ENCODE measurements at places on chromosomes 6 and 20. TPM values are rescaled to one million over a fixed set of nuclear protein-coding genes. Genes with fewer than 3 reads are reported as not detected.

NKAIN4 gene
- total RNA-seq, result 4.4 TPM

WFDC12 gene
- not detected for total RNA-seq

IPCEF1 gene
- total RNA-seq, result 0.71 TPM

NHLRC1 gene
- 1.4 TPM for total RNA-seq

- H3K27me3 ChIP-seq, result no peaks in the 10 kb centered on the region
- H3K4me1 ChIP-seq, result no peaks in the 10 kb centered on the region
- no peak overlapping the region for H3K27ac ChIP-seq
- H3K36me3 ChIP-seq, result no peaks in the 10 kb centered on the region
Measured at GRCh38 chr20:55760586-55760985, 244.7 kb downstream of the CBLN4 start.

RBPJL gene
- not detected for total RNA-seq

POU5F1 gene
- not detected for total RNA-seq

DNA sequence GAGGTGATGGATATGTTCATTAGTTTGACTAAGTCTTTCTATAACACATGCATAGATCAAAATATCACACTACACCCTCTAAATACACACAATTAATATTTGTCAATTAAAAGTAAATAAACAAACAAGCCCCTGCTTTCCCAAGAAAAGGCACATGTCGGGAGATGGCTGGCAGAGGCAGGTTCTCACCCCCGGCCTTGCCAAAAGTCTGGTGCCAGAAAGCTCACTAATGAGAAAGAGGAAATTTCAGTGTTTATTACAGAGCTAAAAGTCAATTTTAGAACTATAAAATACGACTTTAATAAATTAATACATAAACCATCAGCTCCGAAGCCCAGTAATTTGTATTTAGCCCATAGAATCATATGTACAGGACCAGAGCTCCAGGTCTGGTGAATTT, 404.7 kb downstream of the PTPRT start:
- H3K36me3 ChIP-seq, result no peaks in the 10 kb centered on the region
- H3K4me1 ChIP-seq, result no peaks in the 10 kb centered on the region
- DNase-seq, result no peak
- H3K27me3 ChIP-seq, result no peaks in the 10 kb centered on the region
- no peak overlapping the region for H3K27ac ChIP-seq
- H3K4me3 ChIP-seq, result no peak overlapping the region

HLA-DQA2 gene
- not detected for total RNA-seq

RCAN2 gene
- total RNA-seq, result 9.1 TPM

GINS1 gene
- 1.4 TPM for total RNA-seq

- no peaks in the 10 kb centered on the region for H3K36me3 ChIP-seq
- DNase-seq, result peak; percentile 79
- no peaks in the 10 kb centered on the region for H3K27me3 ChIP-seq
- peak overlapping the region; percentile 93 for H3K27ac ChIP-seq
Measured at GRCh38 chr6:154509421-154510143, 903 bp downstream of the CNKSR3 start.

- H3K27me3 ChIP-seq, result no peaks in the 10 kb centered on the region
- peak overlapping the region; percentile 71 for H3K4me3 ChIP-seq
- peak overlapping the region; percentile 97 for H3K27ac ChIP-seq
- H3K36me3 ChIP-seq, result peaks cover 27% of the 10 kb centered on the region
Measured at GRCh38 chr20:59939879-59940128, 301 bp downstream of the PPP1R3D start.

GRCh38 chr20:45933266-45934045, 1.0 kb upstream of the PCIF1 start:
- H3K36me3 ChIP-seq, result peaks cover 12% of the 10 kb centered on the region
- peak overlapping the region; percentile 99 for H3K4me3 ChIP-seq
- H3K27me3 ChIP-seq, result no peaks in the 10 kb centered on the region
- DNase-seq, result peak; percentile 89
- peaks cover 16% of the 10 kb centered on the region for H3K4me1 ChIP-seq

GRCh38 chr6:13287104-13287503, 41.2 kb downstream of the TBC1D7 start:
- no peaks in the 10 kb centered on the region for H3K4me1 ChIP-seq
- no peak for DNase-seq
- no peak overlapping the region for H3K27ac ChIP-seq
- no peaks in the 10 kb centered on the region for H3K27me3 ChIP-seq
- H3K4me3 ChIP-seq, result no peak overlapping the region

PPIL6 gene
- total RNA-seq, result 1.4 TPM

DNA sequence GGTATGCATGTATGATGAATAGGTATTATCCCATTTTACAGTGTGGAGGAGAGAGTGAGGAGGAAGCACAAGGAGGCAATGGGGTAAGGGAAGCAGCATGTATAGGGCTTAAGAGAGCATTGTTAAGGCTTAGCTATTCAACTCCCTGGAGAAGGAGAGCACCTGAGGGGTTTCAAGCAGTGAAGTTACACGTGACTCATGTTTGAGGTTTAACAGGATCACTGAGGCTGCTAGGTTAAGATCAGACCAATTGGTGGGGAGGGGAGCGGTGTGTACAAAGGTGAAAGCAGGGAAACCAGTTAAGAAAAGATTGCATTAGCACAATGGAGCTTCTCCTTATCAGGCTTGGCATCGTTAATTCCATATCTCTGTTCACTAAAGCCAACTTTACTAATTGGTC, 64.4 kb upstream of the NHSL1 start:
- DNase-seq, result no peak
- H3K27me3 ChIP-seq, result no peaks in the 10 kb centered on the region
- H3K36me3 ChIP-seq, result no peaks in the 10 kb centered on the region

DNA sequence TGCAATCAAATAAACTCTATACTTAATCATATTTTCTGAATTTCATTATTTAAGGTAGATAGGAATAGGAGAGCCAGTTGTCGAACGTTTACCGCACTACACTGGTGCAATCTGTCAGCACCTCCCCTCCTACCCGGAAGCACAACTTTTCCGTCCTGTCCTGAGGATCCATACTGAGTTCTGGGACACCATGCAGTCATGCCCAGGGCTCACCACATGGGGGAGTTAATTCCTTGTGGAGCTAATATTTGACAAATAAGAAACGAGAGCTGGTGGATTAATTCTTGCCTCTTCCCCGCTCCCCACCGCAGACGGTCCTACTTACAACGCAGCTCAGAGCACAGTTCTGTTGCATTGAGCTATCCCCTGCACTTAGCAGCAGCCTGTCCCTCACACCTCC, 107.7 kb upstream of the RALGAPA2 start:
- no peak for DNase-seq
- no peak overlapping the region for H3K27ac ChIP-seq
- H3K4me3 ChIP-seq, result no peak overlapping the region
- no peaks in the 10 kb centered on the region for H3K27me3 ChIP-seq

OLIG3 gene
- total RNA-seq, result not detected

- H3K4me3 ChIP-seq, result peak within 1 kb of the TSS; percentile 56
- peak; percentile 73 for DNase-seq
- H3K36me3 ChIP-seq, result no peaks in the 10 kb centered on the region
Measured at GRCh38 chr6:3227363-3228045, at the start of gene TUBB2B. TSS of gene TUBB2B (minus strand) at chr6:3227653. CDS start at chr6:3227543, 110 bp downstream.

RAET1L gene
- total RNA-seq, result not detected

GRCh38 chr20:54115172-54115854, 44.9 kb upstream of the BCAS1 start:
- peak; percentile 80 for DNase-seq
- H3K4me1 ChIP-seq, result no peaks in the 10 kb centered on the region
- peak overlapping the region; percentile 52 for H3K27ac ChIP-seq
- no peaks in the 10 kb centered on the region for H3K27me3 ChIP-seq
- H3K4me3 ChIP-seq, result no peak overlapping the region

DNA sequence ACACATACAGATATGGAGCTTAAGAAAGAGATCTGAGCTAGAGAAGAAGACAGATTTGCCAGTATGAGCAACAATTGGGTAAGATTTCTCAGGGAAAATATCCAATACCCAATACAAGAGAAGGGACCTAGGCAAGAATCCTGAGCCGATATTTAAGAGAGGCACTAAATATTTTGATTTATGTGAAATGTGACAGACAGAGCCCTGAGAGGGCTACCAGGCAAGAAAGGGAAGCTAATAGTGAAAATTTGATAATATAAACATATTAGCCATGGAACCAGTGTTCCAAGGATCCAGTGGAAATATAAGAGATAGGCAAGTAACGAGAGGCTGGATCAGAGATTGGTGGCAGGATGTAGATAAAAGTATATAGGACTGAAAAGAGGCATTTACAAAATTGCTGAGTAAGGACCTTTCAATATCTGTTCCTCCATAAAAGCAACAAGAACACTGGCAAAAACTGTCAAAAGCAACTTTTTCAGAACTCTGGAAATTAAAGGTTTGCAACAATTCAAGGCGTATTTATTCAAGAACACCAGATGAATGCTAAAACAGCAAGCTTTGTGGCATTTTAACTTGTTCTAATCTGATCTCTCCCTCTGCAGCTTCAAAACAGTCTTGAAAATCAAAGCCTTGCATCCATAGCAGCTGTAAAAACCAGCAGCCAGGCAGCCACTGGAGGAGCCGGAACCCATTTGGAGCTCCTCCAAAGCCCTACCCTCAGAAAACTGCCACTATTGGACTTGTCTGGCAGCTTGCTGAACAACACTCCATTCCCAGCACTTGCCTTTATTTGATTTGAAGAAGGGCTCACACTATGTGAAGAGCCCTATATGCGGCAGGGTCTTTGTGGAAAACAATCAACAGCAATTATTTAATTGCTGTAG, 58.8 kb downstream of the REV3L start:
- no peaks in the 10 kb centered on the region for H3K27me3 ChIP-seq
- H3K4me1 ChIP-seq, result peaks cover 80% of the 10 kb centered on the region
- H3K27ac ChIP-seq, result peak overlapping the region; percentile 79
- no peaks in the 10 kb centered on the region for H3K36me3 ChIP-seq
- no peak overlapping the region for H3K4me3 ChIP-seq

- H3K4me1 ChIP-seq, result no peaks in the 10 kb centered on the region
- H3K27ac ChIP-seq, result no peak overlapping the region
- DNase-seq, result no peak
Measured at GRCh38 chr6:139164001-139164400, 29.1 kb downstream of the HECA start.

- no peak overlapping the region for H3K27ac ChIP-seq
- no peaks in the 10 kb centered on the region for H3K27me3 ChIP-seq
- H3K4me3 ChIP-seq, result no peak overlapping the region
- H3K4me1 ChIP-seq, result no peaks in the 10 kb centered on the region
- no peaks in the 10 kb centered on the region for H3K36me3 ChIP-seq
Measured at GRCh38 chr6:158955255-158955654, 44.7 kb downstream of the RSPH3 start.

GRCh38 chr20:13022401-13023155, 13.8 kb downstream of the SPTLC3 start:
- H3K4me1 ChIP-seq, result no peaks in the 10 kb centered on the region
- no peak overlapping the region for H3K27ac ChIP-seq
- no peak for DNase-seq
- no peaks in the 10 kb centered on the region for H3K36me3 ChIP-seq
- H3K27me3 ChIP-seq, result no peaks in the 10 kb centered on the region
